NCI-H510A (cell line): ENCODE measurements at places on chromosomes 3 and 15.

DNA sequence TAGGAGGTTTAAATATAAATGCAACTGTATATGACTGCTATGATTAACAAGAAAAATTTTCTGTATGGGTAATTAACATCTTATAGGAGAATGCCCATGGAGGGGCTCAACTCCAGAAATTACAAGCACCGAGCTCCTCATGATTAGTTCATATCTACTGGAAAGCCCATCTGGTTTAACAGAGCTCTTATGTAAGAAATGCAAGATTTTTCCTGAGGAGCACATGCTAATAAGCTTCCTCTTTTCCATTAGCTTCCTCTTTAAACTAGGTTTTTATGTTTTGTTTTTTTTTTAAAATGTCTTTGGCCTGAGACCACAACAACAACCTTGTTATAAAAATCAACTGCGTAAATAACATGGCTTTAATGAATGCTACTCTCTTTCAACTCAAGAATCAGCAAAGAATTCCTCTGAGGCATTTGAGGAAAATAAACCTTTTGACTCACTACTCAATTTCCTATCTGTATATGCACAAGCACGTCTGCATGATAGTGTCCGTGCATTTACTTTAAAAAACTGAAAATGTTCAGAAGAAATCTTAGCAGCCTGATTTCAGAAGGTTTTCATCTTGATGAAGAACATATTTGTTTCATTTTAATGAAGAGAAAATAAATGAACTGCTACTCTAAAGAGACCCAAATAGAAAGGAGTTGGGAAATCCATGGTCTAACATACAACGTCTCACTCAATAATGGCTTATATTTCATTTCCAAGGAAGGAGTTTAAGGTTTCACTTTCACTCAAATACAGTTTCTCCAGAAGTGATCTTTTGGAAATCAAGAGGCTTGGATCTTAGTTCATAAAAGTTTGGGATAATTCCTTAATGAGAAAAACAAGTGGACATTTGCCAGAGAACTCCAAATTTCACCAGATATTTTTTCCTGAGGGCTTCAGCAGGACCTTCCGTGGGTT, 180.8 kb downstream of the KCNAB1 start:
- DNase-seq = no peak

DNA sequence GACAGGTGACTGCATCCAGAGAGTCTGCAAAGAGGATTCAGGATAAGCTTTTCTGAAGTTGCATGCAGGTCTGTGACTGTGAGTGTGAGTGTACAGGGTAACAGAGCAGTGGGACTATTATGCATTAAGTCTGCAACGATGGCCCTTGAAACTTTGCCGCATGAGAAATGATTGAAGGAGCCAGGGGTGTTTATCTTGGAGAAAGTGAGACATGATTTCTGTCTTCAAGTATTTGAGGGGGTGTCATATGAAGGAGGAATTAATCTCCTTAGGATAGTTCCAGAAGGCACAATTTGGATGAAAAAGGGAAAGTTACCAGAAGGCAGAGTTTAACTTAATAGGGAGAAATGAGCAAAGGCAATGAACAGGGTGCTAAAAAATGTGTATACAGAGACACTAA, 119.6 kb downstream of the ARNT2 start:
- no peak for DNase-seq

GRCh38 chr3:46709157-46709654, 8.0 kb downstream of the TMIE start:
- no peak for DNase-seq

- DNase-seq = no peak
These were observed 88.9 kb downstream of the EOMES start for GRCh38 chr3:27633224-27633545.

DNA sequence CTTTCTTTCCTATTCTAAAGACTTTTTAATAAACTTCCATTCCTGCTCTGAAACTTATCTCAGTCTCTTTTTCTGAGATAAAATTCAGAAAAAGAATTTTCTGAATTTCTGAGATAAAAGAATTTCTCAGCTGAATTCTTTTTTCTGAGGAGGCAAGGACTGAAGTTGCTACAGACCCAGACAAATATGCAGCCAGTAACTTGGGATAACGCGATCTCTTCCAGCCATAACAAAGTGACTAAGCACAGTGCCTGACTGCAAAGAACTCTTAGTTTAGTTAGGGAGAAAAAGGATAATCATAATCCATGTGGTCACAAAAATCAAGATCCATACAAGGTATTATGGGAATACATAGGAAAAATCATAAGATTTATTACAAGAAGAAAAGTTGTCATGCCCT, 222.0 kb upstream of the GAP43 start:
- no peak for DNase-seq

DNA sequence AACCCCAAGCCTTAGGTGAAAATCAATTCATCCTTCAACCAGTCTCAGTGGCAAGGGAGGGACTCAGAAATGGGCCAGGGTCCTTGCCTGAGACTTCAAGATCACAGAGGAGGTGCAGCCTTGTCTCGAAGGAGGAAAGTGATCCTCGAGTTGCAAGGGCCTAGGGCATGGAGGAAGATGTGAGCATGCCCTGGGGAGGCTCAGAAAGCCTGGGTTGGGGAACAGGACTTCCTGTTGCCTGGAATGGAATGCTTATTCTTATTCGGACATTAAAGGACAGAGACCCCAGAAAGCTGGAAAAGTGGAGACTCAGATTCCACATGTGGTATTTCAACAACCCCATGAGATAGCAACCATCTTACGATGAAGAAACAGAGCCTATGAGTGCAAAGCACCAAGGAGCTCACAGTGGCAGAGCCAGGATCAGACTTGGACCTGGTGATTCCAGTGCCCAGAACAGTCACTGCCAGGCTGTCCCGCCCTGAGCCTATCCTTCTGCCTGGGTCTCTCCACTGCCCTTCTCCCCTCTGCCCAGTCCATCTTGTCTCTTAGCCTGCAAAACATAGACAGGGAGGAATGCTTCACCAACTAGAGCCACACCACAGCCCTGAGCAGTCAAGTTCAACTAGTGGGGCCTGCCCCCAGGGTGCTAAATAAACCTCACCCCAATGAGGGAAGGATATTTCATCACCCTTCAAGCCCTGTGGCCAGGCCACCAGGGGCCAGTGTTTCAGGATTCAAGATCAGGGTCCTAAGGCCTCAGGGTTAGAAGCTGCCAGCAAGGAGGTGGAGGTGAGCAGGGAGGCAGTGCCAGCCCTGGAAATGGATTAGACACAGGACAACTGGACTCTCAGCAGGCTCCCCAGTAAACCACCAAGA, 21.9 kb downstream of the DAPK2 start:
- DNase-seq = no peak
